ENCODE measurements at places on chromosomes 16 and 17.

DNA sequence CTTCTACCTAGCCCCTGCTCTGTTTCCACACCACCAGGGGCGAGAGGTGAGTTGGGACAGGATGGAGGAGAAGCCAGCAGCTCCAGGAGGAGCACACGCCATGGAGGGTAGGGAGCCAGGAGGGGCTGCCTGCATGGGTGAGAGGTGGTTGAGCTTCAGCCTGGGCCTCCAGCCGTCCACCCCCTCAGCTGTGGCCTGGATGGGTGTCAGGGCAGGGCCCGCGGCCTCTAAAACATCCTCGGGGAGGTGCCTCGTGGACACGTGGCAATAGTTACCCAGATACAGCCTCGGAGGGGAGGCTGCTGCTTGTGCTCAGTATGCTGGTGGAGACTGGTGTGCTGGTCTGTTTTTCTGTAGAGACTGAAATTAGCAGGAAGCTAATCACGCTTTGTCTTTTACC lies 104.7 kb upstream of the GSE1 start:
- DNase-seq, result no peak

- DNase-seq, result no peak
Measured at GRCh38 chr17:31780483-31780882, 78.6 kb downstream of the COPRS start.

DNA sequence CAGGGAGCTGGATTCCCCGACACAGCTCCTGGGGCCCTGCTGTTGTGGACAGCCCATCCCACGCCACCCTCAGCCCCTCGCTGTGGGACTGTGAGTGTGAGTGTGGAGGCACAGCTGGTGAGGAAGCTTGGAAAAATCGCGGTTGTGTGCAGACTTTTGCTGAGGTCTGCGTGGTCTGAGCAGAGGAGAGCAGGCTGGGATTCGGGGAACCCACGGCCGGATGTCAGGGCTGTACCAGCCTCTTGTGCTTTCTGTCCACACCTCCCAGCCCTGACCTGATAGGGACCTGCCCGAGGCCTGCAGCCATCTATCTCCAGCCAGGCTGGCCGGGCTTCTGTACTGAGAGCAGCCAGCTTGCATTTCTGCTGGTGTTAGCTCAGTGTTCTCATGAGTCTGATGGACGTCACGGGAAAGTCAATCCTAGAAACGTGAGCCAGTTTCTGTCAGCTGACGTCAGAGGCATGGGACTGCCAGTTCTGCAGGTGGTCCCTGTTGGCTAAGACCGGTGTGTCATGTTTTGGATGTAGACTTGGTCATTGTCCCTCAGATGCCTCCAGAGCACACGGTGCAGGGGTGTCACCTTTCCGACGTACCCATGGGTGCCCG lies 72.8 kb upstream of the ZNF750 start:
- no peak for DNase-seq

DNA sequence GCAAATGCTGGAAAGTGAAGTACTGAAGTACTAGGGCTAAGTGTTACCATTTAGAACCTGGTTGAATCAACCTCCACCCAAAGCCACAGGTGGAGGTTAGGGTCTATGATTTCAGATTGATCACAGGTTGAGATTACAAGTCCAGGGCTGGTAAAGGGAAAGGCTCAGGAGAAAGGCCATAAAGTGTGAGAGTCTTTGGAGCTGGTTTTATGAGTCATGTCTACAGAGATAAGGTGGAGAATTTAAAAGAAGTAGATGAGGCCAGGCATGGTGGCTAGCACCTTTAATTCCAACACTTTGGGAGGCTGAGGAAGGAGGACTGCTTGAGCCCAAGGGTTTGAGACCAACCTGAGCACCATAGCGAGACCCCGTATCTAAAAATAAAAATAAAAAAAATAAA lies 221.7 kb upstream of the CDH11 start:
- DNase-seq, result no peak

DNA sequence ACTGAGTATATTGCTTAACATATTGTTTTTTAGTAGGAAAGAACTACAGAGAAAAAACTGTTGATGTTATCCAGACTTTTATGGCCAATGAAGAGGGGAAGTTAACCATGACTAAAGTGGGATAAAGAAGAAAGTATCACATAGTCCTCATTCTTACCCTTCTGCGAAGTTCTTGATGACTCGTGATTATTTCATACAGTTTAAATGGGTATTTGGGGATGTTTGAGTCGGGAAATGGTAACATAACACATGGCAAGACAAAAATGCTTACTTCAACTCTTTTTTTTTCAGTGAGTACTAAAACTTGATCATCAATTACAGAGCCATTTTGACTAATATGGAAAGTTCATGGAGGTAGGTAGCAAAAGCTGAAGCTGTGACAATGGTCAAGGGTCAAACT lies 4.9 kb downstream of the POLG2 start:
- DNase-seq, result no peak

DNA sequence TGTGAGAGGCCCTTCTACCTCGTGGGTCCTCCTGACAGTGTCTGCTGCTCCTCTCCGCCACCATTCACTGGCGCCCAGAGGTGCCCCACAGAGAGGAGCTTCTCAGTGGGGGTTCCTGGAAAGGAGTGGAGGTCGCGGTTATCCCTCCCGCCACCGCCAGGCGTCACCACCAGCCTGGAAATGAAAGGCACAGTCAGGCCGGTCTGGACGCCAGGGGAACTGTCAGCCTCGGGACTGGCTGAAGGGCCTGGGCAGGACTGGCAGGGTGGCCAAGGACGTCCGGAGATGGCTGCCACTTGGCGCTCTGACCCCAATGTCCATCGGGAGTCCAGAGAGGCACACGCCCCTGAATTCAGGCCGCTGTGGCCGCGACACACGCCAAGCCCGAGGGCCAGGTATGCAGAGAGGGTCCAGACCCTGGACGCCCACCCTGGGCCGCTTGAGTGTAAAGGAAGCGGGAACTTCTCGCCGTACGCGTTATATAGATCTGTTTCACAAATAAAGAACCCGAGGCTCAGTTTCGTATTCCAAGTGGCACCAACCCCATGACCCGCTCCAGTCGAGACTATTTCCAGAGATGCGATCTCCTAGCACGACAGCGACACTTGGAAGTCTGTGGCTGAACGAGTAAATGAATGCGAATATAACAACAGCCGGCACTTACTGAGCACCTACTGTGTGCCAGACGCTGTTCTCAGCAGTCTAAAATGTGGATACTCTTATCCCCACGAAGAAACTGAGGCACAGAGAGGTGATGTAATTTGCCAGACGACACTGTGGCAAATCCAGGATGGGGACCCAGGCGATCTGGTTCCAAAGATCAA lies 7.6 kb upstream of the NXPH3 start:
- DNase-seq, result peak; percentile 83

- DNase-seq, result peak; percentile 80
Measured at GRCh38 chr17:17391668-17392370, 85.0 kb upstream of the MED9 start.

DNA sequence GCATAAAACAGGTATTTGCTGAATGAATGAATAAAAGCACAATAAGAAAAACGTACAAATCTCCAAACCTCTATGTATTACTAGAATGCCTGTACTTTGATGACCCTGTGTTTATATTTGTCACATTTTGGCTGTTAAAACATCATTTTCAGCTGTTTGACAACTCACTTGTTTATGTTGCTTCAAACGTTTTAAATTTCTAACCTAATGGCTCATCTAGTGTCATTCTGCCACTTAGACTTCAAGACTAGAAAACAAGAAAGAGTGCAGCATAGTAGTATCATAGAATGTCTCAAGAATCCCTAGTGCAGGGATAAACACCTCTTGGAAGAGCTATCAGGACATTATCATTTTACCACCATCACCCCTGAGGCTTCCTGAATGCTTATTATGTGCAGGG lies 19.4 kb upstream of the PMP22 start:
- DNase-seq, result no peak

GRCh38 chr17:82751171-82751570 lies 694 bp upstream of the TBCD start:
- no peak for DNase-seq

- no peak for DNase-seq
Measured at GRCh38 chr17:73281928-73282327, 20.2 kb upstream of the CPSF4L start.

DNA sequence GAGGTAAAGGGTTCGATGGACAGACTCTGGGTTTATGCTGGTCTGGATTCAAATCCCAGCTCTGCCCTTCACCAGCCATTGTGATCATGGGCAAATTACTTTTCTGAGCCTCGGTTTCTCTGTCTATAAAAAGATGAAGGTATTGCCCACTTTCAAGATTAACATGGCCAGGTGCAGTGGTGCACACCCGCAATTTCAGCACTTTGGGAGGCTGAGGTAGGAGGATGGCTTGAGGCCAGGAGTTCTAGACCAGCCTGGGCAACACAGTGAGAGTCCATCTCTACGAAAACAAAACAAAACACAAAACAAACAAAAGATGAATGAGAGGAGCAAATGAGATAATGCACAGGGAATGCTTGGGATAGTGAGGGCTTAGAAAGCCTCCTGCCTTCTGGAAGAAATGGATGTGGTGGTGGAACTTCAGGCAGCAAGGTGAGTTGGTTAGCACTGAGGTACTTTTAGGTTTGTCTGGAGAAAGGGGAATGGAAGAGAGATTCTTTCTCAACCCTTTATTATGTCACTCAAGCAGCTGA lies 8.5 kb downstream of the ADGRG3 start:
- no peak for DNase-seq

- no peak for DNase-seq
Measured at GRCh38 chr16:64983963-64984362, 137.9 kb downstream of the CDH11 start.

- no peak for DNase-seq
Measured at GRCh38 chr17:7840441-7840840, 6.4 kb downstream of the KDM6B start.

DNA sequence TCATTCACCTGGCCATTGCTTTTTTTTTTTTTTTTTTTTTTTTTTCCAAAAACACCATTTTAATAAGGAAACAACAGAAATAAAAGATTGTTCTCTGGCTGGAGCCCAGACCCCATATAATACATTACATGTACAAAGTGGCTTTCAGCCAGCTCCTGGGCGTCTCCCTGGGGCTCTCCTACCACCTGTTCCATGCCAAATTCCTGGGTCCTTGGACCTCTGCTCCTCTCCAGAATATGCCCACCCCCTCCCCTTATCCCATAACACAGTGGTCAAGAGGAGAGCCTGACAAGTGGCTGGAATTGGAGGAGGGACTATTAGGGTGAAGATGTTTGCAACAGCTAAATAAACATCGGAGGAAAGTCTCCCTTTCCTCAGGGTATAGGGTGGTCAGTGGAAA lies 3.6 kb upstream of the PHF12 start:
- DNase-seq, result no peak

DNA sequence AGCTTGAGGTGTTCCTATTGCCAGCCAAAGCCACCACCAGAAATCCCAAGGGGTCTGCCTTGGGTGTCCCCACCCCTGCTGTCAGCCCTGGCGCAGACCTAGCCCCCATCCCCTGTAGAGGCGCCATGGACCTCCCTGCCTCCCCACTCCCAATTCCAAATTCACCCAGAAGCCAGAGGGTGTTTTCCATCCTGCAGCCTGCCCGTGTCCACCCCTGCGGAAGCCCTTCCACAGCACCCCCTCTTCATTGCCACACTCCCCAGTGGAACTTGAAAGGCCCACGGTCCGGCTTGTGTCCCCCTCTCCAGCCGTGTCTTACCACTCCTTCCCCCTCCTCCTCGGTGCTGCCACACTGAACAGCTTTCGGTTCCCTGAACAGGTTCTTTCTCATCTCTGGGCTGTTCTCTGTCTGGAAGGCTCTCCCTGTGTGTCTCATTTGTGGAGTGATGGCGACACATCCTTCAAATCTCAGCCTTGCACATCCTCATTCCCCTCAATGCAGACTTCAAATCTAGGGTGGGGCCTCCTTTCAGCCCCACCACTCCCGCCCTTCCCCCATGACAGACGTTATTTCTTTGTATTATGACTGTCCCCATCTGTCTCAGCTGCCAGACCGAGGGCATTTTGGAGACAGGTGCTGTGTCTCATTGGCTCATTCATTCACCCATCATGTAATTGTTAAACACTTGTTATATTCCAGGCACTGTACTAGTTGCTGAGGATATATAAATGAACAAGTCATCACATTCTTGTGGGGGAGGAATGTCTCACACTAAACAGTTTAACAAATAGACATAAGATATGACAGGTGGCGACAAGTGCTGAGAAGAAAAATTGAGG lies 36.3 kb downstream of the ADGRG5 start:
- DNase-seq, result no peak

DNA sequence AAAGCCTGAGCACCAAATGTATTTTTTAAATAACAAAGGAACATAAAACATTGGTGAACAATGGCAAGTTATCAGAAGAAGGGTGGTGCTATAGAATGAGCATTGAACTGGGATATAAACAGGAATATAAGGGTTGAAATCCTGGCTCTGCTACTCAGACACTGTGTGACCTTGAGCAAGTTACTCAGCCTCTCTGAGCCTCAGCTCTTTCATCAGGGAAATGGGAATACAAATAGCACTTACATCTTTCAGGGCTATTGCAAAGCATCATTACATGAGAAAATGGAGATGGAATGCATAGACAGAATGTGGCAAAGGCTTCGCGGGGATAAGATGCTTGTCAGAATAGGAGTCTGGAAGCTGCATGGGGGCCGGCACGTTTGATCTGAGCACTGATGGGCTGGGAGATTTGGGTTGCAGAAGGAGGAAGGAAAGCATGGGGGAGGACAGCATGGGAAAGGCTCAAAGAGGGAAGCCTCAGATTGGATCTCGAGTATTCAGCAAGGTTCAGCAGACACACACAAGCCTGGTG lies 4.8 kb upstream of the CDH5 start:
- DNase-seq, result no peak

- no peak for DNase-seq
Measured at GRCh38 chr17:78127888-78128550, 536 bp downstream of the TMC6 start.

GRCh38 chr16:814974-815373 lies 14.4 kb upstream of the GNG13 start:
- DNase-seq, result no peak
